ENCODE measurements at places on chromosomes 13 and 19. TPM values are rescaled to one million over a fixed set of nuclear protein-coding genes. Genes with fewer than 3 reads are reported as not detected.
A peak's percentile ranks its signal among the peaks of the same experiment; 100 is the strongest.

The KISS1R gene
- not detected for total RNA-seq

The MEIOSIN gene
- not detected for total RNA-seq

GRCh38 chr13:33933810-33934209 is 115.9 kb downstream of the RFC3 start:
- H3K36me3 ChIP-seq: no peaks in the 10 kb centered on the region
- DNase-seq: no peak
- no peak overlapping the region for H3K4me3 ChIP-seq

- H3K27ac ChIP-seq: no peak overlapping the region
- no peak for DNase-seq
- no peaks in the 10 kb centered on the region for H3K36me3 ChIP-seq
- no peaks in the 10 kb centered on the region for H3K4me1 ChIP-seq
- no peaks in the 10 kb centered on the region for H3K27me3 ChIP-seq
These were observed 726.2 kb upstream of the SGCG start for GRCh38 chr13:22454586-22454985.

GRCh38 chr13:40662866-40663265 is 3.6 kb downstream of the FOXO1 start:
- H3K4me1 ChIP-seq: peaks cover 16% of the 10 kb centered on the region
- H3K27me3 ChIP-seq: no peaks in the 10 kb centered on the region
- H3K27ac ChIP-seq: no peak overlapping the region
- no peak overlapping the region for H3K4me3 ChIP-seq
- no peak for DNase-seq

DNA sequence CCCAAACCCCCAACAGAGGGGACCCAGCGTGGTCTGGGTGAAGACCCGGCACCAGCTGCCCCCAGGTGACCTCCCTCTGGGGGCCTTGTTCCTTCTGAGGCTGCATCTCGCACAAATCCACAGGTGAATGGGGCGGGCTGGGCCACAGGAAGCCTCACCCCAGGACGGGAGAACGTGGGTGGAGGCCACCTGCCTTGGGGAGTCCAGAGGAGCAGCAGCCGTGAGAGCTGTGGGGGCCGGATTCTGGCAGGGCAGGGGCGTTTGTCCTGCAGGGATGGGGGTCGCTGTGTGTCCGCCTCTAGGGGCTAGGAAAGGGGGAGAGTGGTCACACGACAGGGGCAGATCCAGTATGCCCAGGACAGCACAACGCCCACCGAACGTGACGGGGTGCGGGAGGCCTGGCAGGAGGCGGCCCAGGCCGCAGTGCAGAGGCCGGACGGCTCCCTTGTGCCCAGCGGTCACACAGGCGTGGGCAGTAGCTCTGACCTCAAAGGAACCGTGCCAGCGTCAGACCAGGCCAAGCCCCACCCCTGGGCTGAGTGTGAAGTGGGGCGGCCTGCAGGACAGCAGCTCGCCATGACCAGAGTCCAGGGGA is 6.7 kb downstream of the POLR2E start:
- H3K36me3 ChIP-seq: peaks cover 68% of the 10 kb centered on the region
- H3K27me3 ChIP-seq: no peaks in the 10 kb centered on the region
- H3K27ac ChIP-seq: peak overlapping the region; percentile 70

DNA sequence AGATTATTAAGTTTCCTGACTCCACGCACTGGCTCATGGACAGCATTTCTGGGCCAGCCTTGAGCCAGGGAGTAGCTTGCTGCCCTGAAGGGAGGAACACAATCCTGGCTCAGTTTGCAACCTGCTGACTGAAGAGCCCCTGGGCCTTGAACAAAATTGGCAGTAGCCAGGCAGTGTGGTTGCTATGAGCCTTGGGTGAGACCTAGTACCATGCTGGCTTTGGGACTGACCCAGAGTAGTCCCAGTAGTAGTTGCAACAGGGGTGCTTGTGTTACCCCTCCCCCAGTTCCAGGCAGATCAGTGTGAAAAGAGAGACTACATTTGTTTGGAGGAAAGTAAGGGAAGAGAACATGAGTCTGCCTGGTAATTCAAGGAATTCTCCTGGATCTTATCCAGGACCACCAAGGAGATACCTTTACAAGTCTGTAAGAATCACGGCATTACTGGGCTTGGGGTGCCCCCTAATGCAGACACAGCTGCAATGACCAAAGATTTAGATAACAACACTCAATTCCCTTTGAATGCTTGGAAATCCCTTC is 22.0 kb downstream of the ITGBL1 start:
- H3K36me3 ChIP-seq: no peaks in the 10 kb centered on the region
- H3K27ac ChIP-seq: no peak overlapping the region
- no peak overlapping the region for H3K4me3 ChIP-seq

GRCh38 chr19:8503510-8503909 is 1.1 kb upstream of the PRAM1 start:
- no peaks in the 10 kb centered on the region for H3K27me3 ChIP-seq
- peaks cover 75% of the 10 kb centered on the region for H3K4me1 ChIP-seq
- no peaks in the 10 kb centered on the region for H3K36me3 ChIP-seq

DNA sequence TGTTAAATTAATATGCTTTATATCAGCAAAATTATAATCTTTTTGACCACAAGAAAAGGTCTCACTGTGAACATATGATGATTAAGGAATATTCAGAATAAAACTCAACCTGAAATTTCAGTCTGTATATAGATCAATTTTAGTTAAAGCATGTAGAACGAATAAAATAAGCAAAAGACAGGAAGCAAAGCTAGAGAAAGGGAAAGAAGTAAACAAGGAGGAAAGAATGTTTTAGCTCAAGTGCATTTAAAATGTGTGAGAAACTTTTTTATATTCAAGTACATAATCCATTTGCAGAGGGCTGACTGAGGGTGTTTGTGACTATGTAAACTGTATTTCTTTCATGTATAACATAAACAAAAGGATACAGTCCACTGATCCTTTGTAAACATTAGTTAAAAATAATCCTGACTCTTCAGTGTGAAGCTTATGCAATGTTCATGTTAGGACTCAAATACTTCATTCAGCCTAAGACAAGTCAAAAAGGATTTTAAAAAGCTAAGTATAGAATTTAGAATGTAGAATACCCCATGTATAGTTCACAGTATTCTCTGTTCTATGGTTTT is 472.1 kb downstream of the DIAPH3 start:
- H3K4me1 ChIP-seq: no peaks in the 10 kb centered on the region
- H3K27me3 ChIP-seq: no peaks in the 10 kb centered on the region
- no peak overlapping the region for H3K27ac ChIP-seq
- no peak overlapping the region for H3K4me3 ChIP-seq
- DNase-seq: no peak
- no peaks in the 10 kb centered on the region for H3K36me3 ChIP-seq

GRCh38 chr13:94707400-94708021 is 4.8 kb downstream of the SOX21 start:
- H3K4me1 ChIP-seq: peaks cover 14% of the 10 kb centered on the region
- H3K27ac ChIP-seq: no peak overlapping the region
- no peak for DNase-seq
- no peaks in the 10 kb centered on the region for H3K36me3 ChIP-seq

DNA sequence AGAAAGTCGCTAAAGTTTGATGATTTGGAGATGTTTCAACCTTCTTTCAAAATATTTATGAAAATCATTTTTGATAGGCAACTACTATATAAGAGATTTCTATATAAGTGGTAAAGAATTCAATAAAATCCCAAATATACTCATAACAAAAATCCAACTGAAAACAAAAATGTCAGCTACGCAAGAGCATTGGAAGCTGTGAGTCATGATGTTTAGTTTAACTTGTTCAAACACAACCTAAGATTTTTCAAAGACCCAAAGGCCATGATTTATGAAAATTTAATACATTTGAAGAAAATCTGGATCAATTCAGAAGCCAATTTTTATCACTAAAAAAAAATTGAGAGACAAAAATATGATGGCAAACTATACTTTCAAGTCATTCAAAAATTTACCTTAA is 226.6 kb downstream of the MZT1 start:
- no peaks in the 10 kb centered on the region for H3K27me3 ChIP-seq
- no peak for DNase-seq
- H3K27ac ChIP-seq: no peak overlapping the region
- H3K36me3 ChIP-seq: no peaks in the 10 kb centered on the region

GRCh38 chr19:1290703-1291651 is 5.3 kb downstream of the EFNA2 start:
- peaks cover 23% of the 10 kb centered on the region for H3K27me3 ChIP-seq
- H3K36me3 ChIP-seq: no peaks in the 10 kb centered on the region
- no peak for DNase-seq
- peaks cover 17% of the 10 kb centered on the region for H3K4me1 ChIP-seq
- H3K4me3 ChIP-seq: no peak overlapping the region

Data from natural killer cell (primary cell).